ENCODE measurements at places on chromosomes 1 and 21.
A peak's percentile ranks its signal among the peaks of the same experiment; 100 is the strongest.

DNA sequence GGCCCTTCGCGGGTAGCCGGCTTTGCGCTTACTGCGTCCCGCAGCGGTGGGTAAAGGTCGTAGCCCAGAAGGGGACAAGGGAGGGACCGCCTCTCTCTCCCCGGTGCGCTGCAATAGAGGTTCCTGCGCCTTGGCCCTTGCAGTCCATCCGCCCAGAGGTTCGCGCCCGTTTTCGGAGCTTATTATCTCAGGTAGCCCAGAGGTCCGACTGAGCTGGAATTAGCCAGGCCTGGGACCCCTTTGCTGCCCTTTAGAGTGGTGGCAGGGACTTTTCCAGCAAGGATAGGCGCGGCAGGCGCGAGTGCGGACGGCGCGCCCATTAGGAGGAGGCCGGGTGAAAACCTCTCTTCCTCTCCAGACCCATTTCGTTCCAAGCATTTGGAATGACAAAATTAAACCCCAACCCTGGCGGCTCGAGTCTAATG is 5.0 kb downstream of the LHX4 start:
- peak; percentile 78 for DNase-seq

DNA sequence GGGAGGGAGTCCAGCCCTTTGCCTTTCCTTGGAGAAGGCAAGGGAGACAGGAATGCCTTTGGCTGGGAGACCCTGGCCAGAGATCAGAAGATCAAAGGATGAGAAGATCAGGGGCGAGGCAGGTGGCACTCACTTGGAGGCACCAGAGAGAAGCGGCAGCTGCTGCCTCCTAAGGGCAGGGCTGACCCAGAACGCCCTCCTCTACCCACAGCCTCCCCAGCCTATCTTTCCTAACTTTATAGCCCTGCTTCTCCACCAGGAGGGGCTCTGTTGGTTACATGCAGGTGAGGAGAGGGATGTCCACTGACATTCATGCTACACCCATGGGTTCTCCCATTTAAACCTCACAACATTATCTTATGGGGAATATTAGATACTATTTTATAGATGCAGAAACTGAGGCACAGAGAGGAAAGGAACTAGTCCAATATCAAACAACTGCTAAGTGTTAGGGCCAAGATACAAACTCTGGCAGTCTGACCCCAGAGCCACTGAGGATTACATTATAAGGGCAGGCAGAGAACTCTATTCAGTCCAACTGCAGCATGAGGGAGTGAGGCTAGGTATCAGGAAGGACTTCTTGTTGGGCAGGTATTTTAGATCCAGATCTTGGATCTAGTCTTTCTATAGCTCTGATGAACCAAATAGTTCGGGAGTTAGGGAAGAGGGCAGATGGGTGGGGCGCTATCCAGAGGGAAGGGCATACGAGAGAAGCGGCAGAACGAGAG is 19.9 kb downstream of the LGR6 start:
- peak; percentile 94 for DNase-seq

DNA sequence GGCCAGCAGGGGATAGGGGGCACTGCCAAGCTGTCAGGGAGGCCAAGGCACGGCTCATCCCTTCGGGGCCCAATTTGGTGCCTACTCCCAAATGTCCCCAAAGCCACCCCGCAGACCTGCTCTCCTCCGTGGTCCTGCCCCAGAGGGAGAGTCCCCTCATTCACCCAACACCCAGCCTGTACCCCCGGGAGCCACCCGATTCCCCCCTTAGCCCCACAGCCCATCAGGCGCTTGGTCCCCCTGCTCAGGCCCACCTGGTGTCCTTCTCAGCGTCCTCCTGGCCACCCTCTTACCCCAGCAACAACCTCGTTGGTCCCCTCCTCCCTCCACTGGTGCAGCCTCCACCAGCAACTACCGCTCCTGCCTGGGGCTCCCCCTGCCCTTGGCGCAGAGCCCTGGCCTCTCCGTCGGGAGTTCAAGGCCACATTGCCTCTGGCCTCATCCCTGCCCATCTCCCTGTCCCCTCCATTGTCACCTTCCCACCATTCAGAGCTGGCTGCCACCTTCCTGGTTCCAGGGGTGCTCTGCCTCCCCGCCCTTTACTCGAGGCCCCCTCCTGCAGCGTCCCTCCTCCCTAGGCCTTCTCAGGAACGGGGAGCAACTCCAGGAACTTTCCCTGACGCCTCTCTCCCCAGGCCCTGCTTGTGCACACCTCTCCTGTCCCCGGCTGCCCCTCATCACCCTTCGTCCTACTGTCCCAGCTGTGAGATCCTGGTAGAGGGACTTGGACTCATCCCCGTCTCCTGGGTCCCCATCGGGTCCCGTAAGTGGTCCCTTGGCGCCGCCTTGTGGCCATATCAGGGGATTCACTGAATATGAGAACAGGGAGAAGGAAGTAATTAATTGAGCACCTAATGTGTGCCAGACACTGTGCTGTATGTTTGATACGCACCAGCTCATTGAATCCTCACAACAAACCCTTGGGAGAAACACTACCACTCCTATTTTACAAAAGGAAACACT is 73.9 kb downstream of the RAP1GAP start:
- peak; percentile 96 for DNase-seq

- no peak for DNase-seq
Observed at GRCh38 chr21:28126521-28127174, 866.0 kb downstream of the LTN1 start.

GRCh38 chr1:24770881-24771280 is 25.6 kb downstream of the CLIC4 start:
- no peak for DNase-seq

GRCh38 chr1:106680216-106680615 is 376.3 kb upstream of the PRMT6 start:
- DNase-seq = no peak

DNA sequence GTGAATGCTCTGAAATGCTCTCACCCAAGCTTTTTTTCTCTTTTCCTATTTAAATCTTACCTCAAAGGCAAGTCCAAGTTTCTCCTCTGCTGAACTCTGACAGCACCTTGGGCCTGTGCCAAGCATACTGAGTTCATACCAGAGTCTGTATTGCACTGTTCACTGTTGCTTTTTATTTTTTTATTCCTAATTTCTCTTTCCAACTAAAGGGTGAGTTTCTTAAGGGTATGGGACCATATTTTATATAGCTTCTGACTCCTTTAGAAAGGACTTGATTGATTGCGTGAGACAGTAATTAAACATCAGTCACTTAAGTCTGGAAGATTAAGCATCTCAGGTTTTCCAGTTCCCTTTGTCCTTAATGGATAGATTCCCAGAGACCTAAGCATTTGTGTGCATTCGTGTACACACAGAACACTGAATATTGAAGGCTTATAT is 69.9 kb downstream of the CACHD1 start:
- DNase-seq = no peak

GRCh38 chr21:34603710-34604057 is 11.2 kb downstream of the RCAN1 start:
- no peak for DNase-seq

- no peak for DNase-seq
Observed at GRCh38 chr1:1966071-1966740, 37.4 kb downstream of the CFAP74 start.
